Left hindlimb (tissue), 1 donor: ENCODE measurements at places on chromosomes 2 and 18.

GRCh38 chr2:173086518-173087213 lies 11.0 kb downstream of the MAP3K20 start:
- no peak for DNase-seq

GRCh38 chr2:224221455-224221913 lies 180.4 kb downstream of the FAM124B start:
- DNase-seq = no peak

GRCh38 chr2:163121483-163121882 lies 282.9 kb upstream of the KCNH7 start:
- DNase-seq = no peak

DNA sequence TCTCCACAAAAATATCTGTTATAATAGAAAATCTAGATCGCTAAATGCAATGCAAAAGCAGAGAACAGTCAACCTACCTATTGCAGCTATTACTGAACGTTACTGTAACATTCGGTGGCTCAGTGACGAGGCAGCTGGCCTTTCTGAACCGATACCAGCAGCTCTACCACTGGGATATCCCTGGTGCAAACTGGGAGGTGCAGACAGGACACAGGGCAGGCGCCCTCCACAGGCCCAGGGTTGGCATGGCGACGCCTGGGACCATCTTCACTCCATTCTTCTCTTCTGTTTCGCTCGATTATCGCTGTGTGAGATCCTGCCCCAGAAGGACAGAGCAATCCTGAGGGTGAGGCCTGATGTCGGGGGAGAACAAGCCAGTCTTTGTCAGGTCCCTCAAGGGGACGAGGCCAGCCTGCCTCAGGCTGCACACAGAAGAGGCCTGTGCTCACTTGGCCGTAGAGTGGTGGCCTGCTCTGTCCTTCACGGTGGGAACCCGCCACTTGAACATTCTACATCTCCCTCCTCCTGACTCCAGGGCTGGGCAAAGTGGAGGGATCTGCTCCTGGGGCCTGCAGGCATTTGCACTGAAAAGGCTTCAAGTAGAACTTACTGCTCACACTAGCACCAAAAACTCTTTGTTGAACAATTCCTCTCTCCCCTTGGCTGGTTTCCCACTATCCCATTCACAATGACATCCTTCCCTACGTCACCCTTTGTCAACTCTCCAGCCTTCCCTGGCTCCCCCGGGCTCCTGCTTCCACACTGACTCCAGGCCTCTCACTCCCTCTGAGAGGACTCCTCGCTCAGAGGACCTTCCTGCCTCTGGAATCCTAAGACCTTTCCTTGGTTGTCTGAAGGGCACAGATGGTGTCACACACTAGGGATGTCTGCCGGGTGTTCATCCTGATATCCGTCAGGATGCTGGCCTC lies 49.7 kb downstream of the CYRIA start:
- no peak for DNase-seq

- no peak for DNase-seq
Measured at GRCh38 chr2:23838581-23838980, 88.3 kb downstream of the ATAD2B start.
